ENCODE measurements at places on chromosomes 3 and 15.
A peak's percentile ranks its signal among the peaks of the same experiment; 100 is the strongest.

- DNase-seq = no peak
Observed at GRCh38 chr3:1252061-1252430, 159.2 kb downstream of the CNTN6 start.

DNA sequence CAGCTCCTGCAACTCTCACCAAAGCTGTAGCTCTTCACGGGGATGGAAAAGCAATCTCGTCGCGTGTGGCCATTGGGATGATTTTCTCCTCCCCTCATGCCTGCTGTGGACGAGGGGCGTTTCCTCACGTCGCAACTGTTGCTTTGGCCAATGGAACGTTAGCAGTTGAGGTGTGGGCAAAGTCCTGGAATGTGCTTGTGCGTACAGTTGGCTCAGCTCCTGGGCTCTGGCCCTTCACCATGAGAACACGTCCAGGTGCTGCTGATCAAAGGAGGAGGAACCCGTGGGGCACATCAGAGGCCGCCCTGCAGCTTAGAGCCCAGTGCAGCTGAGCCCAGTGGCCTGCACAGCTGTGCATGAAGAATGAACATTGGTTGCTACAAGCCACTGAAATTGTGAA, 186.1 kb downstream of the TJP1 start:
- no peak for DNase-seq

DNA sequence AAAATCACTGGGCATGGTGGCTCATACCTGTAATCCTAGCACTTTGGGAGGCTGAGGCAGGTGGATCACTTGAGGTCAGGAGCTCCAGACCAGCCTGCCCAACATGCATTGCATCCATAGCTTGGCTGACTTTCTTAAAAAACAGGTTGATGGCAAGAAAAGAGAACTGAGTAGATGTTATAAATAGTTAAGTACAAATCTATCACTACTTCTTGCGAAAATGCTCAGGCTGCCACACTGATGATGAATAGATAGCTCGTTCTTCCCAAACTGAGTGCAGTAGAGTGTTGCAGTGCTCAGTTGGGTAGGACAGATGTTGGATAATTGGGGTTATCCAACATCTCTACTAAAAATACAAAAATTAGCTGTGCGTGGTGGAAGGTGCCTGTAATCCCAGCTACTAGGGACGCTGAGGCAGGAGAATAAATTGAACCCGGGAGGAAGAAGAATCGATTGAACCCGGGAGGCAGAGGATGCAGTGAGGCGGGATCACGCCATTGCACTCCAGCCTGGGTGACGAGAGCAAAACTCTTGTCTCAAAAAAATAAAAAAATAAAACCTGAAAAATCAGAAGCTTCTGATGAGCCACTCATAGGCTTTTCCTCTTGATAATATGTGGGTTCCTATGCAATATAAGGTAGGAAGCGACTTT, 1.2 kb downstream of the BTLA start:
- DNase-seq = no peak

DNA sequence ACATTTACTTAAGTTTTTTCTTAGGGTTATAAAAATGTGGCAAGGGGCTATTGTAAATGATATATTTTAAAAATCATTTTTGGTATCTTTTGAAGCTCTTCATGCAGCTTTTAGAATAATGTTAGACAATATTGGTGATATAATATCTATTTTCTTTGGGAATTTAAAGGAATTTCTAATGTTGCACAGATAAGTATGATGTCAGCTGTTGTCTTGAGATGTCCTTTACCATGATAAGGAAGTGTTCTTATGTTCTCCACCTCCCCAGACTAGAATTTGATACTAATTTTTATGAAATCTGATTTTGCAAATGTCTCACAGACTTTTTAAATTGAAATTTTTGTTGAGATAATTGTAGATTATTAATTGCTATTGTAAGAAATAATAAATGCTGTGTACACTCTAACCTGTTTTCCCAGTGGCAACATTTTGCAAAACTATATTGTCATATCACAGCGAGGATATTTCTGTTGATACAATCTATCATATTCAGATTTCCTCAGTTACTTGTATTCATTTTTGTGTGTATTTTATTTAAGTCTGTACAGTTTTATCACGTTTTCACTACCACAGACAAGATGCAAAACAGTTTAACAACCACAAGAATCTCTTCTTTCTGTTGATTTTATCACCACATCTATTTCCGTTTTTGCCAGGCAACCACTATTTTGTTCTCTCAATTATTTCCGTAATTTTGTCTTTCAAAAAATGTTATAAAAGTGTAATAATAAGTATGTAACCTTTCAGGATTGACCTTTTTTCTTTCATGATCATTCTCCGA, 55.4 kb downstream of the SPRED1 start:
- DNase-seq = no peak

DNA sequence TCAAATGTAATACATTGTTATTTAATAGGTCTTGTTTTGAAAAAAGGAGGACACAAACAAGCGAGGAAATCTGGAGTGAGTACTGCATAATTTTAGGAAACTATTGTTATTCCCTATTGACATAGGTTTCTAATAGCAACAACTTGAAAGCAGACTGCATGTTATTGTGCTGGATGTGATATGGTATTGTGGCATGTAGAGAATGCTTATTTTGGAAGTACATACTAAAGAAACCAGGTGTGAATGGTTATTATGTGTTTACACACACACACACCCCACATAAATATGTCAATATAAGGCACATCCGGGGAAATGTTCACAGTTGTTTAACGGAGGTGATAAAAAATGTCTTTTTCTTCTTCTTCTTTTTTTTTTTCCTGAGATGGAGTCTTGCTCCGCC, 5.9 kb upstream of the MORF4L1 start:
- DNase-seq = no peak

- DNase-seq = no peak
Observed at GRCh38 chr15:67072958-67073357, 7.6 kb downstream of the SMAD3 start.

DNA sequence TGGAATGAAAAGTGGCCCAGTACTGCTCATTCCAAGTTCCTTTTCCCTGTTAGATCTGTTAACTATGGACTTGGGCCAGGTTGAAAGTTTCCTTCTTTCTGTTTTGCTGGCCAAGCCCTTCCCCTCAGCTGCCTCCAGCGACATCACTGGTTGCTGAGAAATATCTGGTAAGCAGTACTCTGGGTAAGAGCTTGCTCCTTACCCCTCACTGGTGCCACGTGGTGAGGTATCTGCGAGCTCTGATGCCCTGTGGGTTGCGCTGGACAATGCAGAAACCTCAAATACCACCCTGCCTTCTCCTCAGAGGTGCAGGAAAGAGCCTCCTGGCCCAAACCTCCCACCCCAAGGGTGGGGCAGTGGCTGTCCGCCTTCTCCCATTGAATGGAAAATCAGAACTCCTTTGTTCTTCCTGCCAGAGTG, 42.9 kb upstream of the APH1B start:
- peak; percentile 68 for DNase-seq

DNA sequence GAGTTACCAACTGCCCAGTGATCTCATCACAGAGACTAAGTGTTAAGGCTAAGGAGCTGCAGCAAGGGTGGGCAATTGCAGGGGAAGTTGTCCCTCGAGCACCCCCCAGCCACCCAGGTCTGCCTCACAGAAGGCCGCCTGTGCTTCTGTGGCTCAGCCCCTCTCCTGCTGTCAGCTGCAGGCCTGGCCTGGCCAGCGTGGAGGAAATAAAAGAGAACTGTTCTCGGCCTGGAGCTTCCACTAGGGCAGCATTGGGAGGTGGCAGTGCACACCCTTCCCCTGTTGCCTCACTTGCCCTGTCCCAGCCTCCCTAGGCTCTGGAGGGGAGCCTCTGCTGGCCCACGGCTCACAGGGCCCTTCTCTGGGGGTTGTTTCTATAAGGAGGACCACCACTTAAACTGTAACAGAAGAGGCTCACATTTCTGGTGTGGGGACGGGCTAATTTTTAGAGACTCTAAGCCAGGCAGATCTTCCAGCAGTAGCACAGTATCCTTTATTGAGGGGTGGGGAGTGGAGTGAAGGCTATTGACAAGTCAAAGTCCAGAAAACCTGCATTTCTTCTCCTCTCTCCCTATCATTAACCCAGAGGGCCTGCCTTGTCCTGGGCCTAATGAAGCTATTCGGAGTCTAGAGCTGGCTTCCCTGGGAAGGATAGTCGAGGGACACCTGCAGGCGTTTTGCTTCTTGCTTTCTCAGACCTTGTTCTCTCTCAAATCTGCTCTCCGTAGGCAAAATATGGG, 75.6 kb upstream of the ADPGK start:
- DNase-seq = no peak

DNA sequence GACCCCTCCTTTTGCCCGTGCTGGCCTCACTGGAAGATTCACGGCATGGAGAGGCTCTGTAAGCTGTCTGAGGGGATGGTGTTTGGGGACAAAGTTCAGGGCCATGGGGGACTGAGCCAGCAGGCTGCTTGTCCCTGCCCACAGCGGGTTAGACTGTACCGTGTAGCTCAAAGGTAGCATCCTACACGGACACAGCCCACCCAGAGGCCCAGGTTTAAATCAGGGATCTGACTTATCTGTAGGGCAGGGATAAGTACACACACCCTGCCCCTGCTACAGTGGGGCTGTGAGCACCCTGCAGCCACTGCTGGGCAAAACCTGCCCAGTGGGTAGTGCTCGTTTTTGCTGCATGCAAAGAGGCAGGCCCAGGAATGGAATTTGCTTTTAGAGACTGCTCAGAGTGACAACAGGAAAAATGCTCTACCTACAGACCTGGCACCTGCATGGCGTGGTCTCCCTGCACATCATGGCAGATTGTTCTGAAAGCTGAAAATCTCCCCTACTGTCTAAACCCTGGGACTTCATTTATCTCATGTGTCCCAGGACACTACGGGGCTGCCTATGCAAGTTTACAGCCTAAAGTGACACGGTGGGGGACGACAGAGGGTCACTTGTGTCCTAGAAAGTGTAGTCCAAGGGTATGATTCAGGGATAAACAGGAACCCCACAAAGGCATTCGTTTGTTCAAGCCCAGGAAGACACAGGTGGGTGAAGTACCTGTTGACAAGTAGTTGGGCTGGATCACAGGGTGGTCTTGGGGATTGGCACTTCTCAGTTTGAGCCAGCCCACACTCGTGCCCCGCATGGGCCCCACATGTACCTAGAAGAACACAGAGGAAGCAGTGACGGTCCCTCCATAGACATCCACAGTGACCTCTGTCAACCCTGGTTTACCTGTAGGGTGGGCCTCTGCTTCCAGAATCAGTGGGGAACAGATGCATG, 27.7 kb downstream of the CHDH start:
- no peak for DNase-seq

DNA sequence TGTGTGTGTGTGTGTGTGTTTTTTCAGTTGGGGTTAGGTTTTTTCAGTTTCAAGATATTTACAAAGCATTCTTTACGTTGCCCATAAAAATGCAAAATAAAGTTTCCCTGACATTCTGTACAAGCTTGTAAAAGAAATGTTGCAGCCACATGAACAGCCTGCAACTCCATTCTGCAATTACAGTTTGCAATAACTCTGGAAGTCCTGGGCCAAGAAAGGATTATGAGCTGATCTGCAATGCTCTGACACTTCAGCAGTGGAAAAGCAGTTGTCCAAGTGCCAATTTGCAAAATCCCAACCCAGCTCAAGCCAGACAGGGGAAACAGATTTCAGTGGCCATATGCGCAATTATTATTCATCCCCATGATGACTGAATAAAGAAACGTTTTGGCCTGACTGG, 322.1 kb downstream of the MEX3B start:
- peak; percentile 8 for DNase-seq

DNA sequence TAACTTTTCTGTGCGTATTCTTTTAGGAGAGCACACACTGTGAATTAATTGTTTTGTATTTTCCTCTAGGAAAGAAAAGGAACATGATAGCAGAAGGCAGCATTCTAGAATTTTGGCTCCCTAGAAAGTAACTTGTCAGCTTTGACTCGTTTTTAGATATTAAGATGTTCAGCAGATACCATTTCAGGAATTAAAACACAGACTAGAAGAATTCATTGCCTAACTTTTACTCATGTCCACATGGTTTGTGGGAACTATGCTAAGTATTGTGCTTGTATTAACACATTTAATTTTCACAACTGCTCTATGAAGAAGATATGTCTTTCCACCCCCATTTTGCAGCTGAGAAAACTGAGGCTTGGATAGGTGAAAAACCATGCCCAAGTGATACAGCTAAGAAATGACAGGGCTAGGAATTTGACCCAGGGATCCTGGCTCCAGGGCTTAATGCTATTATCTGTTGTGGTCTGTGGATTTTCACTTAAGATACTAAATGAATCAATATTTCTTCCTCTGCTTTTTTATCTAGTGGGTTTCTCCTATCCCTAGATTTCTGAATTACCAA, 128.8 kb downstream of the MITF start:
- DNase-seq = peak; percentile 52

DNA sequence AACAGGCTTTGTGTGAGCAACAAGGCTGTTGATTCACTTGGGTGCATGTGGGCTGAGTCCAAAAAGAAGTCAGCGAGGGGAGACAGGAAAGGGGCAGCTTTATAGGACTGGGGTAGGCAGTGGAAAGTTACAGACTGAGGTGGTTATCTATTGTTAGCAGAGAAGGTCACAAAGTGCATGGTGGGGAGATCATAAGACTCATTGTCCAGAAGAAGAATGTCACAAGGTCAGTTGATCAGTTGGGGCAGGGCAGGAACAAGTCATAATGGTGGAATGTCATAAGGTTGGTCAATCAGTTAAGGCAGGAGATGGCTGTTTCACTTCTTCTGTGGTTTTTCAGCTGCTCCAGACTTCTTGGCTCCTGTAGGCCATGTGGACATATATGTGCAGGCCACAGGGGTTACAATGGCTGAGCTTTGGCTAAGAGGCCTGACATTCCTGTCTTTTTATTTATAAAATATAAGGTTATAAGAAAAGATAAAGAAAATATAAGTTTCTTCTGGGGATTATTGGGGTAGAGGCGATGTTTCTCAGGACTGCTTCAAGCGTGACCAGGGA, 69.5 kb upstream of the SNTN start:
- DNase-seq = no peak

- no peak for DNase-seq
Observed at GRCh38 chr3:31262201-31262600, 270.5 kb upstream of the STT3B start.

GRCh38 chr3:192897005-192897404, 20.7 kb downstream of the MB21D2 start:
- no peak for DNase-seq

Measured in fibroblast of skin of scalp (primary cell).